NCI-H774 (cell line): ENCODE measurements at places on chromosomes 12 and 14.
A peak's percentile ranks its signal among the peaks of the same experiment; 100 is the strongest.

GRCh38 chr12:87054226-87054625 is 798.0 kb upstream of the MGAT4C start:
- no peak for DNase-seq

DNA sequence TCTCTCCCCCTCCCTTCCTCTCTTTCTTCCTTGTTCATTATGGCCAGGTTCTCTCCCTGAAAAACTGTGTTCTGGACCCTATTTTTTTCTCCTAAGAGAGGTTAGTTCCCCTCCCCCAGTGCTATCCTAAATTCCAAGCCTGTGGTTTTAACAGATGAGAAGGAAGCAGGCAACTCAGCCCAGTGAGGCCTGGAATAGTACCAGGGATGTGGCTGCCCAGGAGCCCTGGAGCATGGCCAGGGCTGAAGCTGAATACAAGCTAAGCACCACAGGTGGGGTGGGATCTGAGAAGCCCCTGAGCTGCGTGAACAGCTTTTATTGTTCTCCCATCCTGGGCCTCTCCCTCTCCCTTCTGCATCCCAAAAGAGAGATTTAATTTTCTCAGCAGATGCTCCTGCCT is 1581.3 kb upstream of the TMEM132C start:
- no peak for DNase-seq

DNA sequence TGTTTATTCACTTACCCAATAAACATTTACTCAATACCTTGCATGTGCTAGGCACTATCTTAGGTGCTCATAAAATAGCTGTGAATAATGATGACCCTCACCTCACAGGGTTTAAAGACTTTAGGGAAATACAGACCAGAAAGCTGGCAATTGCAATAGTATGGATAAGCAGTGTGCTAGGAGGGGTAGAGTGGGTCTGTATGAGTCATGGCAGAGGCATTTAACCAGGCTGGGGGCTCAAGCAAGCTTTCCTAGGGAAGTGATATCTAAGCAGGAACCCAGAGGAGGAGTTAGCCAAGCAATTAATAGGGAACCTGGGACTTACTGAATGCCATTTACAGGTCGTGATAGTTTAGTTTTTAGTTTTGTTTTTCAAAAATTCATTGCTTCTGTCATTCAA is 123.9 kb upstream of the CCDC198 start:
- no peak for DNase-seq

DNA sequence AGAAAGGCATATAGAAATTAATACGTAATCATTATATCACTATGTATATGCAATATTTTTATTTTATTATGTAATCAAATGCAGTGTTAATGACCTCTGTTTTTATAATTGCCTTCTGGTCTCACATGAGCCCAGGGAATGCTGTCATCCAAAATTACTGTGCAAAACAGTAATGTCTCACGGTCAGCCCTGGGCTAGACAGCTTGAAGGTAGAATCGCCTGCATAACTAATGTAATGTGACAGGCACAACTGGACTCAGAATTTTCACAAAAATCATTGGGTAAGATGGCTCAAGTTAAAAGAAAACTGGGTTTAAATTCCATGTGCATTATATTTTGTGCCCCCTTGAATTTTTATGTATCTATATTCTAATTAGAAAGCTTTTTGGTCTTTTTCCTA is 293.3 kb downstream of the PPFIA2 start:
- no peak for DNase-seq

GRCh38 chr14:96180043-96180874 is 24.4 kb upstream of the BDKRB2 start:
- DNase-seq: no peak

DNA sequence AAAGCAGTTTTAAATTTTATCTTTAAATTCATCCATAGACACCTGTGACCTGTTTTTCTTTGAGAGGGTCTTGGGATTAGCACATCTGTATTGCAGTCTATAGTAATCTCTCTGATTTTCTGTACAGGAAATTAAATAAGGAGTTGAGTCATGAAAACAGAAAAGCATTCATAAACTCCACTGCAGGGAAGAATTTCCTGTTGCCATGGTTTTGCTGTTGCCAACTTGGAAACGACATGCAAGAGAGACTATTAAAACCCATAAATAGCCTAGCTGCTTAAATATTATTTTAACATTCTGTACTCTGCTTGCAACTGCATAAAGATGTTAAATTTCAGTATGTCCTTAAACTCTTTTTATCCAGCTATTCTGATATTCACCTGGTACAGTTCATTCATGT is 281.0 kb upstream of the RGS6 start:
- DNase-seq: no peak

- no peak for DNase-seq
Measured at GRCh38 chr14:90087433-90087832, 25.6 kb downstream of the KCNK13 start.

GRCh38 chr14:65824285-65824977 is 411.9 kb downstream of the FUT8 start:
- DNase-seq: peak; percentile 24

DNA sequence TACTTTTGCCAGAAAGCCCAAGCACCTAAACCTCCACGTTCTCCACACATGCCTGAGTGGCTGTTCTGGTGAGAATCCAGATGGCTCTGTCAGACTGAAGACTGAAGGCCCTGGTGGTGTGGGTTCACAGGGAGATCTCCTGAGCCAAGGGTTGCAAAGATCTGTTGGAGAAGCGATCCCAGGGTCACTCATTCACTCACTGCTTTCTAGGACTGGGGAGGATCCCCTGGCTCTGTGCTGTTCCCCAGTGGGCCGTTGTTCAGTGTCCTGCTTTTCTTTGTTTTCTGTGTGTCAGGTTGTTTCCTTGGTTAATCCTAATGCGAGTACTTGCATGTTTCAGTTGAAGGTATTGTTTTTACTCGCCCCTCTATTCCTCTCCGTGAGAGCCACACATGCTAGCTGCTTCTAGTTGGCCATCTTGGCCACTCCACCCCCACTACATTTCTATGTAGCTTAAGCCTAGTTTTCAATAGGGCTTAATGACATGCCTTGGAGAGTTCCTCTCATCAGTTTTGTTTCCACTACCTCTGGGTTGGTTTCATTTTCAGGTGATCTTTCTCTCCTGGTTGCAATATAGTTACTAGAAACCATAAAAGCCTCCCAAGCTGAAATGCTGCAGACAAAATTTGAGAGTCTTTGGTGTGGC is 144.5 kb upstream of the SLC38A2 start:
- no peak for DNase-seq

GRCh38 chr14:96711559-96712267 is 85.5 kb upstream of the VRK1 start:
- DNase-seq: no peak

DNA sequence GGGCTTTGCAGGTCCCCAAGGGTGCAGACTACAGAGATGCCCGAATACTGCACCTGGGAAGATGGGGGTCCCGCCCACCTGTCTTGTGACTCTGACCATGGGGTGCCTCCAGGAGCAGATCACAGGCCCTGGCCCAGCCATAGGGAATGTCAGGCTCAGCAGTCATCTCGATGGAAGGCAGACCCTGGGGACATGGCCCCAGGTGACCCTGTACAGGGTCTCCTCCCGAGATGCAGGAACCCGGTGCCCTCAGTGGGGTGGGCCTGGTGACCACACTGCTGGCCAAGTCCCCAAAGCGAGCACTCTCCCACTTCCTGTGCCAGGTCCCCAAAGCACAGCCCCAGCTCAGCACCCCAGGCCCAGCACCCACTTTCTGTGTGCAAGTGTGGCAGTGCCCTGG is 903.7 kb upstream of the USP15 start:
- no peak for DNase-seq

- no peak for DNase-seq
Measured at GRCh38 chr12:56020423-56021184, at the start of gene IKZF4. IKZF4 (plus strand) TSS chr12:56021043; CDS start chr12:56021494, 451 bp downstream.

- no peak for DNase-seq
Measured at GRCh38 chr12:56129942-56130495, 2.0 kb downstream of the ESYT1 start.

- no peak for DNase-seq
Measured at GRCh38 chr12:3061501-3062215, 15.5 kb upstream of the TSPAN9 start.

DNA sequence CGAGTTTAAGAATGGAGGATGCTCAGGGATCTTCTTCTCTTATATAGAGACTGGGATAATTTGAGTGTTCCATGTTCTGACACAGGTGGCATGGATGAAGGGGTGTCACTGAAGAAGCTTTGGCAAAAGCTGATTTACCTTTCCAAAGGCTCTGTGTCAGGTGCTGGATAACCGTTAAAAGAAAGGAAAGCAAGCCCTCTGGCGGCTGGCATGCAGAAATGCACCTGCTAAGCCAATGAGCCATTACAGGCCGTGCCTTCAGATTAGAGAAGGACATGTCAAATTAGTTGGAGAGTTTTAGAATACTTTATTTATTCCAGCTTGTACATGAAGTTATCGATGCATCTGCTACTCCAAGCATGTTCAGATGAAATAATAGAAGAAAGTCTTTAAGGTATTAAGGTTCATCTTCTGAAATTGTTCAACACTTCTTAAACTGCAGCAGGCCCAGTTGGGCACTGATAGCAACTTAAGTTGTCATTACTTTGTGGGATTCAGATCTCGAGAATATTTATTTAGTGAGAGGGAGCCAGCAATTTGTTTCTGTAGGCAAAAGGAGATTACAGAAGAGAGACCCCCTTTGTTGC is 678.2 kb downstream of the NRXN3 start:
- DNase-seq: peak; percentile 7

- DNase-seq: no peak
Measured at GRCh38 chr12:25556153-25556552, 3.1 kb upstream of the LMNTD1 start.

DNA sequence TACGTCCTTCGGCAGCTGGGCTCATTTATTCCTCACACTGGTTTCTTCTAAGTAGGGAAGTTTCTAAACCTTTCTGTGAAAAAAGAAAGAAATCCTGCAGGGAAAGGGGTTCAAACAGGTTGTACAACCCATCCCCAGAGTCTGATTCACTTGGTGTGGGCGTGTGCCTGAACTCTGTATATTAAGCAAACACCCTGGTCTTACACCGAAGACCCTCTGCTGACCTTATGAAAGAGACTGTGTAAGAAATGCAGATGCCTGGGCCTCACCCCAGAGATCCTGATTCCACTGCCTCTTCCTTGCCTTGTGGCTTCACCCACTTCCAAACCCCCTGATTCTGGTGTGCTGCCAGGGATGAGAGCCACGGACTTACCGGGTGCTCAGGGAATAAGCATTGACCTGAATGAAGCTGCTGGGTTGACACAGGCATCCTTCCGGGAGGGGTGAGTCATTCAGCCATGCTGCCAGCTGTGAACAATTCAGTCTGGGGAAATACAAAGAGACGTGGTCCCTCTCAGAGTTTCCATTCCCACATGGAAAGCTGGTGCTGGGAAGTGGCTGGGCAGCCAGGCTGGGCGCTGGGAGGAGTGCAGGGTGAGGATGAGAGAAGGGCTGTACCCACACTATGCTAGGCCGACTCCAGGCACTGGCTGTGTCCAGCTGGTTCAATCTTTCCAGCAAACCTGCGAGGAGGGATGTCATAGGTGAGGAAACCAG is 26.5 kb upstream of the ACTN1 start:
- no peak for DNase-seq

DNA sequence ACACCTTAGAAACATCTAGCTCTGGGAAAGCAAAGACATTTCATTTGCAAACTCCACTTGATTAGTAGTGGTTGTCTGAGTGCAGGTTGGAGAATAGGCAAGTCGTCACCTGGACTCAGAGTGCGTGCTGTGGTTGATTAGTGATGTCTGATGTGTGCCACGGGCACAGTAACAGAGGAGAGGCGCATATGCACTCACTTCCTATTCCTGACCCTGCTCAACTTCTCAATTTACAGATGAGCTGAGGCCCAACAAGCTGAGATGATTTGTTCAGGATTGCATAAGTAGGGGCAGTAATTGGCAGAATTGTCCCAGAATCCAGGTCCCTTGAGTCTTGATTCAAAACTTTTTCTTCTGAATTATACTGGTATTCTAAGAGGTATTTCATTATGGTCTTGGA is 44.9 kb downstream of the ADCK1 start:
- no peak for DNase-seq

DNA sequence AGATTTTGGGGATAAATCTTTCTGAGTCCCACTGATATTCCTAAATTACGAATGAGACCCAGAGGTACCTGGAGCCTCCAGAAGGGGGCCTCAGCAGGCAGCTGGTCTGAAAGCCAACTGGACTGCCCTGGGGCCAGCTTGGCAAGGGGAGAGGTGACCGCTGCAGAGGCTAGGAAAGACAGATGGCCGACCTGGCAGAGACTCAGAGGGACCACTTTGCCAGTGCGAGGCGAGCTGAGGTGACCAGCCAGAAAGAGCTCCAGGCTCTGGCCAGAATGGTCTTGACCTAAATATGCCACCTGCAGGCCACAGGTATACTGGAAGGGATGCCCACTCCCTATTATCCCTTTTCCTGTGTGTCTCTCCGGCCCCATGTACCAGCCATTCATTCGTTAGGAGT is 256.8 kb upstream of the GARIN6 start:
- no peak for DNase-seq

- no peak for DNase-seq
Measured at GRCh38 chr12:132046561-132046960, 96.8 kb downstream of the EP400 start.

- DNase-seq: peak; percentile 14
Measured at GRCh38 chr14:99575043-99576023, 28.7 kb downstream of the CCDC85C start.

DNA sequence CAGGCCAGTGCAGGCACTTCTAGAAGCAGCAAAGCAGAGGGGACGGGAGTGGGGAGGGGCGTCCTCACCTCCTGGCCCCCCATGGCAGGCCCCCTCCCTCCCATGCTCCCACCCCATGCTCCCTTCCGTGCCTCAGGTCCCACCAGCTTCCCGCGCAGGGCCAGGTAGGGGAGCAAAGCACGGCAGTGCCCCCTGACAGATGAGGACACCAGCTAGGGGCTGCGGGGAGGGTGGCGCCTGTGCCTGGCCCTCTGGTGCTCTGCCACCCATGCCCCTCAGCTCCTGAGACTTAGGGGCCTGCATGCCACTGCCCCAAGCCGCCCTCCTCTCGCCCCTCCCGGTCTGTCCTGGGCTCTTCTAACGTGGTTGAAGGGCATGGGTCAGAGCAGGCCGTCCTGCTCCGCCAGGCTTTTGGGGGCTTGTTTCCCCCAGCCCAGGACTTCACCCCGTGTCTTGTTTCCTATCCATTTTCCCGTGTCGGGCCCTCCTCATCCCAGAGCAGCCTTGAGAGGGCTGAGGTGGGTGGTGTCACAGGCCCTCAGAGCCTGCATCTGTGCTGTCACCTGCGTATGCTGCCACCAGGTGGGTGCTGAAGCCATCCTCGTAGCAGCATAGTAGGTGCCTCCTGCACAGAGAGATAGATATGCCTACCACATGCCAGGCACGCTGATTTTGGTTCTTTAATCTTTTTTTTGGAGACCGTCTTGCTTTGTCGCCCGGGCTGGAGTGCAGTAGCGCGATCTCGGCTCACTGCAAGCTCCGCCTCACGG is 10.2 kb downstream of the TRMT61A start:
- DNase-seq: no peak

DNA sequence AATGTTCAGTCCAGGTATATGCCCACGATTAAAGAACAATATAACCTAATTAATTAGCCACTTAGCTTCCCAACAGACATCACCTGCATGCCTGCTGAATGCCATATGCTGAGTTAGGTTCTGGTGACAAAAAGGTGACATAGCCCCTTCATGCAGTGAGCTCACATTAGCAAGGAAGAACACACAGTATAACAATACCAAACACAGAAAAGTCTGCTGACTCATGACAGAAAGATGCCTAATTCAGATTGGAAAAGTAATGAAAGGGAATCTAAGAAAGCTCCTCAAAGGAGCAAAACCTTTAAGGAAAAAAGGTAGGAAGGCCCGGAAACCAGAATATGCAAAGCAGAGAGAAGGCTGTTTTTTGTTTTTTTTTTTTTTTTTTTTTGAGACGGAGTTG is 59.0 kb downstream of the FERMT2 start:
- DNase-seq: no peak

GRCh38 chr12:9809866-9810265 is 17.4 kb upstream of the KLRF1 start:
- DNase-seq: no peak

GRCh38 chr14:59359431-59360124 is 105.6 kb downstream of the GPR135 start:
- no peak for DNase-seq
